ENCODE measurements at places on chromosomes 3 and 15. TPM values are rescaled to one million over a fixed set of nuclear protein-coding genes. Genes with fewer than 3 reads are reported as not detected.
A peak's percentile ranks its signal among the peaks of the same experiment; 100 is the strongest.

DNA sequence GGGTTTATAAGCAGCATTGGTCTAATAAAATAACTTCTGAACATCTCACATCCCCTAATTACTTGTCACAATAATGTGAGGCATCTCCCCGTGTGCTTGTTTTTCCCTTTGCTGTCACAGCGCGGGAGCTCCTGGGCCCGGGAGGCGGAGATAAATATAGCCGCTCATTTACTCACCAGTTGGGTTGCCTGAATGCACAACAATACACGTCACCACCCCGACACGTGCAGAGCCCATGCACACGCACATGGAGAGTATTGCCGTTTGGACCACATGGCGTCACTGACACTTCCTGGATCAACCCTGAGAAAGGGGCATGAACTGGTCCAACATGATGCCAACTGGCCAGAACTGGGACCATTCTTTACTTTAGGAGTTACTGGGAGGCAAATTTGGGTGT, 76.2 kb downstream of the MRPL46 start:
- no peaks in the 10 kb centered on the region for H3K4me1 ChIP-seq
- H3K36me3 ChIP-seq, result no peaks in the 10 kb centered on the region
- no peak overlapping the region for H3K4me3 ChIP-seq
- peaks cover 9% of the 10 kb centered on the region for H3K27me3 ChIP-seq
- no peak overlapping the region for H3K27ac ChIP-seq
- no peak for DNase-seq

- no peak for DNase-seq
- no peaks in the 10 kb centered on the region for H3K4me1 ChIP-seq
- H3K4me3 ChIP-seq, result no peak overlapping the region
- H3K36me3 ChIP-seq, result no peaks in the 10 kb centered on the region
- peaks cover 6% of the 10 kb centered on the region for H3K27me3 ChIP-seq
Observed at GRCh38 chr3:72234391-72234790, 449.4 kb upstream of the PROK2 start.

DNA sequence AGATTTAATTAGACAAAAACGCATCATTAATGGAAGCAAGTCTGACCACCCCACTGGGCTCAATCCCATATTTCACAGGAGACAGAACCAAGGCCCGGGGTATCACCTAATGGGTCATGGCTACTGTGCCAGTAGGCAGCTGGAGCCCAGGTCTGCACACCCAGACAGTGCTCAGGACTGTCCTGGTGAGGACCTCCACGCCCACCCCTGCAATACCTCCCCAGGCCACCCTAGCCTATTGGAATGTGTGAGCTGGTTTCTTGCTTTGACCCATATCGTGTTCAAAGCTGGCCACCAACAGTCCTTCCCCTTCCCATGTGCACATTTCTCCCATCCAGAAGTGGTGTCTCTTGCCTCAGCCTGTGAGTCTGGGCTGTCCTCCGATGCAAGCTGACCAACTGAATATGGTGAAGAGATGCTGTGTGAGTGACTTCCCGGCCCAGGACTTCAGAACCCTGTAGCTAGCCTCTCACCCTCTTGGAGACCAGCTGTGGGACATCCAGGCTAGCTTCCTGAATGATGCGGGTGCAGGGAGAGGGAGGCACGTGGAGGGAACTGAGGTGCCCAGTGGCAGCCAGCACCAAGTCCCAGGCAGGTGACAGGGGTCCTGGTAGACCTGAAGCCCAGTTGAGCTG, 19.1 kb downstream of the SLC6A20 start:
- H3K27me3 ChIP-seq, result peaks cover 18% of the 10 kb centered on the region
- no peak overlapping the region for H3K4me3 ChIP-seq
- no peak overlapping the region for H3K27ac ChIP-seq
- no peaks in the 10 kb centered on the region for H3K36me3 ChIP-seq

DNA sequence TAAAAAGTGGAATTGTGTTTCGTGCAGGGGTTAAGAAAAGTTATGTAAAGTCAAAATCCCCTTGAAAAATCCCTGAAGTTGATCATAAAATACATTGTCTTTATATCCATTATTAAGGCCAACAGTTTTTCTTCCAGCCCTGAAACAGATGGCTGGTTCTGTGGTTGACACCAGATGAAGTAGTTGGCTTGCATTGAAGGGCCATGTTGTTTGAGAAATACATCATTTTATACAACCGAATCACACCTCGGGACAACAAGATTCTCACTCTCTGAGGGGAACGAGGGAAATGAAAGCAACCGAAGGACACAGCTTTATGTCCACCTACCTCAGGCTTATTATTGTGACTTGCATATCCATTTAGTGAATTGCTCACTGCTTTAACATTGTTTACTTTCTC, 126.0 kb upstream of the MITF start:
- H3K27me3 ChIP-seq, result no peaks in the 10 kb centered on the region
- H3K36me3 ChIP-seq, result no peaks in the 10 kb centered on the region
- H3K4me1 ChIP-seq, result no peaks in the 10 kb centered on the region

- DNase-seq, result no peak
- no peak overlapping the region for H3K27ac ChIP-seq
- H3K4me3 ChIP-seq, result no peak overlapping the region
- H3K36me3 ChIP-seq, result no peaks in the 10 kb centered on the region
- H3K27me3 ChIP-seq, result no peaks in the 10 kb centered on the region
Observed at GRCh38 chr15:97728791-97729190, 231.7 kb upstream of the ARRDC4 start.

DNA sequence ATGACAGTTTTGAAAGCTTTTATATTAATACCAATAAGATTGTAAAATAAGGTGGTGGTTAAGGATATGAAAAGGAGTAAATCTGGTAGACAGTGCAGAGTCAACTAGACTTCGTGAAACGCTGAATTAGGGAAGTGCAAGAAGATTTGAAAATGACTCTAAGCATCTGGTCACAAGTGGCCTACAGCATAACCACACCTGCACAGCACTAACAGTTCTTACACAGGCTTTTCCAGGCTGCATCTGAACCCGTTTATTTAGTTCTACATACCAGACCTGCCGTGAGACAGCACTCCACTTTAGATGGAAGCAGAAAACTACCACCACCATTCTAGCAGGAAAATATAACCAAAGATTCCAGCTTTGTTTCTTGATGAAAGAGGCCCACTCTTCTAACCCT, 1.9 kb downstream of the DMXL2 start:
- no peak overlapping the region for H3K4me3 ChIP-seq
- H3K36me3 ChIP-seq, result no peaks in the 10 kb centered on the region

- H3K4me1 ChIP-seq, result peaks cover 3% of the 10 kb centered on the region
- H3K27ac ChIP-seq, result no peak overlapping the region
- H3K27me3 ChIP-seq, result peaks cover 3% of the 10 kb centered on the region
- no peak for DNase-seq
- H3K4me3 ChIP-seq, result no peak overlapping the region
Observed at GRCh38 chr3:72990701-72991395, 5.8 kb upstream of the PPP4R2 start.

DNA sequence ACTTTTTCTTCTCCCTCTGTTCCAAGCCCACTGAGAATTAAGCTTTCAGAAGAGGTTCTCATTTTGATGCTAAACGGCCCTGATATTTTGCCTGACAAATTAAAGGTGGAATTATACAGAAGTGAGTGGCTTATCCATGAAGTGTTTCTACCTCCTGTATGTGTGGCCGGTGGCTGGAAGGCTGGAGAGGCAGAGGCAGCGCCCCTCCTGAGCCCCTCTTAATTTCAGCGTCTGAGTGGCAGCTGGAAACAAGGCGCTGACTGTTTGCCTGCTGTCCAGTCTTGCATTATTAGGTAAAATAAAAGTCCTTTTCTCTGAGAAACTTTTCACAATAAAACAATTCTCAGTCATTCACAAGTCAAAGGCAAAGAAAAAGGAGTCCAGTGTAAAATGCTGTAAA, 685.7 kb downstream of the MCTP2 start:
- DNase-seq, result no peak
- H3K27me3 ChIP-seq, result no peaks in the 10 kb centered on the region
- H3K36me3 ChIP-seq, result no peaks in the 10 kb centered on the region

DNA sequence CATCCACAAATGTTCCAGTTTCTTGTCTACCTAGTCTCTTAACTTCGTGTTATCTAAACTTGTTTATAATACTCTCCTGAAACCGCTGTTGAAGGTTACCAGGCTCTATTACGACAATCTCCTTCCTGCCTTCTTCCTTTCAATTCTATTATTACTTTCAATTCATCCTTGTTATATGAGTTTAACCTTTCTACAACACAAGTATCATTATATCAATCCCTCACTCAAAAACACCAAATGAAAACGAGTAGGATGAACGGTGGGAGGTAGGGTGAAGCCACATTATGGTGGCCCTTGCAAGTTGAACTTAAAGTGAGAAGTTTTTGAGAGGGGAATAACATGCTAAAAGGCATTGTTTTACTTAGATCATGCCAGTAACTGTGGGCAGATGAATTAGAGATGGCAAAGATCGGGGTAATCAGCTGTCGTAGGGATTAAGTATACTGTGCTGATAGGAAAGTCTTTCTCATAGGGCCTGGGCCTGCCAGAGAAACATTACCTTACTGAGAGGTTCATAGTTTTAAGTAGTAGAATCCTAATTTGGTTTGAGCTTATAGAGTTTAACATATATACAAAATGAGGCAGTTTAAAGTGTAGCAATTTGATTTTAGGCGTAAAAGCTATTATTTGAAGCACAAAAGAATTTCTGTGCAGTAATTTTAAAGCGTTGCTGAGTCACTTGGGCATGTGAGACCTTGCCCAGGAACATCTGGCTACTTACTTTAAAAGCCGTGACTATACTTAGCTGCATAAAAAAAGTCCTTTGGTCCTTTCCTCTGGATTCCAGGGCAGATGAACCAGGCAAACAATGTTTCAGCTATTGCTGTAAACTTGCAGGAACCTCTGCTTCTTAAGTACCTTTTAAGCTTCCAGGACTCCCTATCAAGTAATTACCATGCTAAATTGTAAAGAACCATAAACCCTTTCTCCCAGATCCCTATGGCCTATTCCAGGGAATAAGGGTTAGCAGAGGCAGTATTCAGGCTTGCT, 3.3 kb upstream of the CEP97 start:
- peaks cover 38% of the 10 kb centered on the region for H3K4me1 ChIP-seq
- no peaks in the 10 kb centered on the region for H3K27me3 ChIP-seq
- no peaks in the 10 kb centered on the region for H3K36me3 ChIP-seq
- DNase-seq, result no peak
- H3K27ac ChIP-seq, result peak overlapping the region; percentile 94

GRCh38 chr3:18758047-18758704, 333.0 kb upstream of the SATB1 start:
- peaks cover 36% of the 10 kb centered on the region for H3K4me1 ChIP-seq
- H3K27ac ChIP-seq, result peak overlapping the region; percentile 40
- peaks cover 10% of the 10 kb centered on the region for H3K36me3 ChIP-seq
- H3K4me3 ChIP-seq, result no peak overlapping the region
- DNase-seq, result no peak

DNA sequence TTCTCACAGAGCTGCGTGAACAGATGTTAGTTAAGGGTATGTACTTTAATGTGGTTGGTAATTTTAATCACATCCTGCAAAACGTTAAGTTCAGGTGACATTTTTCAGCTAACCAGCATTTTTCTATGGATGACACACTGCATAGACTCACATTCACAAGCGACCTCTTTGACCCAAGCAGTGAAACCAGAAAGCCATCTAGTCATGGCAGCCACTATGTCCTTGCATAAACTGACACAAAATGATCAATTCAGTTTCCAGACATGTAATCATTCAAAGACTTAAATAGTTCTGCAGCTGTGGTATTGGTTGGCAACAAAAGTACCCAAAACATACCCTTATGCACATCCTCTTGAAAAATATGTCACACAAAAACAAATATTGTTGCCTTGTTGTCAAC, 7.4 kb upstream of the CAPN7 start:
- peaks cover 14% of the 10 kb centered on the region for H3K4me1 ChIP-seq
- no peak overlapping the region for H3K27ac ChIP-seq
- DNase-seq, result no peak
- no peak overlapping the region for H3K4me3 ChIP-seq

DNA sequence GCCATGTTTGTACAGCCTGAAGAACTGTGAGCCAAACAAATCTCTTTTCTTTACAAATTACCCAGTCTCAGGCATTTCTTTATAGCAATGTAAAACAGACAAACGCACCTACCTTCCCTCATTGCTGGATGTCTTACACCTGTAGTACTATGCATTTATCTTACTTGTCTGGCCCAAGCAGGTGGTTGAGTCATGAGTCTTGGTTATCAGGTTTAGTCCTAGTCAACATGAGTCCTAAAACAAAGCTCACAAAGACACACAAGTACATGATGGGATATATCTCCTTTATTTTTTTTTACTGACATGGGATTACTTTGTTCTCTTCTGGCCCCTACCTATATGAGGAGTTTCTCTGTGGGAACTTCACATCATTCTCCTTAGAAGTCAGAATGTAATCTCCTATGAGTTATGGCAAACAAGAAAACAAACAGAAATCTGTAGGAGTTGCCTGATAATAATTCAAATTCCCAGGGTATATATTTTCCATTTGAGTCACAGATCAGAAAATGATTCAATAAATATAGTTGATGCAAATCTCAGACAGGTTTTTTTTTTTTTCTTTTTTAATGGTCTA, 33.6 kb upstream of the PLSCR2 start:
- peaks cover 26% of the 10 kb centered on the region for H3K36me3 ChIP-seq
- H3K4me3 ChIP-seq, result no peak overlapping the region
- H3K27ac ChIP-seq, result no peak overlapping the region
- no peaks in the 10 kb centered on the region for H3K27me3 ChIP-seq
- no peak for DNase-seq

GRCh38 chr15:95919460-95919859, 411.0 kb upstream of the NR2F2 start:
- H3K4me3 ChIP-seq, result no peak overlapping the region
- H3K36me3 ChIP-seq, result no peaks in the 10 kb centered on the region
- no peak overlapping the region for H3K27ac ChIP-seq
- no peaks in the 10 kb centered on the region for H3K27me3 ChIP-seq

DNA sequence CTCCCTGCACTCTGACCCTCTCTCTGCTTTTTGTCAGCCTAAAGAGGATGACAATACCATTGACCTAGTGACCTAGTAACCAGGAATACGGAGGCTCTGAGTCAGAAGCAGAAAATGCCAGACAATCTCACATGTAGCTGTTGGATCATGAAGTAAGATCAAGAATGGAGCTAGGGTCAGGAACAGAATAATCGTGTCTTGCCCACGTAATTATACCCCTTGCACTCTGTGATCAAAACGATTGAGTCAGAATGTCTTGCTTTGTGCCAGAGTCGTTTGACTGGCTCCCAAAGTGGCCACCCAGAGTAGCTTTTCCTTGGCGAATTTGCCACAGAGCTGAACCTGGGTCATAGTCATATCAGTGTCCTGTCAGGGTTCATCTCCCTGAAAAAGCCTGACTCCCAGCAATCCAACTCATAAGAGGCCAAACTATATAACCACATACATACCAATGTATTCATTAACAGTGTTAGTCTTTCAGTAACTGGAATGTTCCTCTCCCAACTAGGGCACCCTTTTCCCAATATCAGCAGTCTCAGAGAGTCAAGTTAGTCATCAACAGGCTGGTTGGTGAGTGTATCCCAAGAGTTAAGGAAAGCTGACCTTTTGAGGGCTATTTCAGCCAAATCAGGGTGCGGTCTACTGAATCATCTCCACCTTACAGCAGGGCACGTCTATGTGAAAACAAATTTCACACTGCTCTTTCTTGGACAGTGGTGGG, 5.0 kb upstream of the CDV3 start:
- no peak overlapping the region for H3K4me3 ChIP-seq
- peaks cover 6% of the 10 kb centered on the region for H3K27me3 ChIP-seq

Gene LMLN
- total RNA-seq, result 2.3 TPM

Gene TRNT1
- 29.5 TPM for total RNA-seq

Gene AADACL2
- not detected for total RNA-seq

Gene SHISA5
- total RNA-seq, result 337 TPM

Gene GOLGA8J
- not detected for total RNA-seq

Gene IQCF5
- not detected for total RNA-seq

Gene POLQ
- total RNA-seq, result 27.0 TPM

Gene ANKUB1
- total RNA-seq, result not detected

Measured in activated CD4-positive, alpha-beta memory T cell treated with anti-CD3 and anti-CD28 coated beads, Interleukin-2, amount 10 ng/mL, durations not matched to agents 7 days and 5 days (primary cell).